Astrocyte of the spinal cord (primary cell): ENCODE measurements at places on chromosomes 11 and 22.

GRCh38 chr11:34825670-34826383 is 90.4 kb downstream of the APIP start:
- no peak for DNase-seq

DNA sequence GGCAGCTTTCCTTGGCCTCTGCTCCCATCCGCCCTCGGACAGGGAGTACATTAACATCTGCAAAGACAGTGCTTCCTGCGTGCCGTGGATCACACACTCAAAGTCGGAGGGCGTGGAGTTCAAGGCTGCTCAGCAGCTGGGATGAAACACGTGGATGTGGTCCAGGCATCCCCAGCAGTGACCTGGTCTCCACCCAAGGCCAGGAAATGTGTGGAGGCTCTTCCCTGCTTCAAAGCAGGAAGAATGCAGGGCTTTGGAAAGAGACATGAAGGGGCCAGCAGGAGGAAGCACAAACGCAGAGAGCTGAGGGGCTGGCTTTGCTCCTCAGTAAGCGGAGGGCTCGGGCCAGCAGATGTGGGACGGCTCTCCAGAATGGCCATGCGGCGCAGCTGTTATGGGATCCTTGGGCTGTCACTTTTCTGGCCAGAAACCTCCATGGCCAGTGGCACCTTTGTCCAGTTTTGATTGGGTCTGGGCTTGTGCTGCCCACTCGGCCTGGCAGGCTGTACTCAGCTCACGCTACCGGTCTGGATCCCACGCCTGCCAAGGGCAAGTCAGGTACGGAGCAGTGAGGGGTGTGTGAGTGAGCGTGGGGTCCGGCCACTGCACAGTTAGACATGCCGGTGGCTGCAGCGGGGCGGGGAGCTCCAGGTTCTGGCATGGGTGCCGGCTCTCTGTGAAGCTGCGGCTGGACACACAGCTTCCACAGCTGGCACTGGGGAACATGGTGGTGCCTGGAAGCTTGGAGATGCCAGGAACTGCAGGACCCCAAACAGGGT is 438.0 kb downstream of the TBC1D22A start:
- DNase-seq: no peak

GRCh38 chr11:112290493-112290850 is 29.8 kb upstream of the PLET1 start:
- DNase-seq: no peak

- no peak for DNase-seq
Observed at GRCh38 chr11:35970445-35970844, 26.6 kb downstream of the LDLRAD3 start.

- DNase-seq: no peak
Observed at GRCh38 chr11:42251984-42252383, 792.5 kb upstream of the LRRC4C start.
